ENCODE measurements at places on chromosomes 6 and 20.

DNA sequence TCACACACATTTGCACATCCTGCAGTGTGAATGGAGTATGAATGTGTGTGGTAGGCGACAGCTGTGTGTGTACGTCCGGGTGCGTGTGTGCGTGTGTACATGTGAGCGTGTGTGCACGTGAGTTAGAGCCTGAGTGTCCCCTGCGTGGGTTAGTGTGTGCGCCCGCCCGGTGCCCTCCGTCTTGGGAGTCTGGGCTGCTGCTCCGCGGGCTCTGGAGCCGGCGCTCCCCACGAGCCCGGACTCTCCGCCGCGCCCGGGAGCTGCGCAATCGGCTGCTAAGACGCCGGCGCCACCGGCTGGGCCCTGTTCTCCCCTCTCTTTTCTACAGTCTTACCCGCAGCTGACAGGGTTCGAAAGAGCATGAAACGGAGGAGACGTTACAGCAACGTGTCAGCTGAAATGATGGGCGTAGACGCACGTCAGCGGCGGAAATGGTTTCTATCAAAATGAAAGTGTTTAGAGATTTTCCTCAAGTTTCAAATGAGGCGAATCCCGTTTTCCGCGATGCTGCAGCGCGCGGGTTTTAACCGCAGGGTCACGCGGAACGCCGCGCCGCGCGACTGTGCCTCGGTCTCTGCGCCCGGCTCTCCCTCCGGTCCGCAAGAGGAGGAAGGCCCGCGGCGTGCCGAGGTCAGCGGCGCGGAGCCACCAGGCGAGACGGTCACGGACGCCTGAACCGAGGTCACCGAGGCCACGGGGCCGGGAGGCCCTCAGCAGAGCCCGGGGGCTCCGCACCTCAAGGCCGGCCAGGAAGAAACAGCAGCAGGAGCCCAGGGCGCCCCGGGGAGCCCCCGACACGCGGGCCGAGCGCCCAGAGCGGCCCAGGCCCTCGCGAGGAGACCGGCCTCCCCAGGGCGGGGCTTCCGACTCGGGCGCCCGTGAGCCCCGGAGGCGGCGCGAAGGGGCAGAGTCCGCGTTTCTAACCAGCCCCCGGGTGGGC lies 95.3 kb upstream of the BHLHE23 start:
- no peak for DNase-seq

- no peak for DNase-seq
Observed at GRCh38 chr6:138971601-138972000, 16.5 kb downstream of the REPS1 start.

DNA sequence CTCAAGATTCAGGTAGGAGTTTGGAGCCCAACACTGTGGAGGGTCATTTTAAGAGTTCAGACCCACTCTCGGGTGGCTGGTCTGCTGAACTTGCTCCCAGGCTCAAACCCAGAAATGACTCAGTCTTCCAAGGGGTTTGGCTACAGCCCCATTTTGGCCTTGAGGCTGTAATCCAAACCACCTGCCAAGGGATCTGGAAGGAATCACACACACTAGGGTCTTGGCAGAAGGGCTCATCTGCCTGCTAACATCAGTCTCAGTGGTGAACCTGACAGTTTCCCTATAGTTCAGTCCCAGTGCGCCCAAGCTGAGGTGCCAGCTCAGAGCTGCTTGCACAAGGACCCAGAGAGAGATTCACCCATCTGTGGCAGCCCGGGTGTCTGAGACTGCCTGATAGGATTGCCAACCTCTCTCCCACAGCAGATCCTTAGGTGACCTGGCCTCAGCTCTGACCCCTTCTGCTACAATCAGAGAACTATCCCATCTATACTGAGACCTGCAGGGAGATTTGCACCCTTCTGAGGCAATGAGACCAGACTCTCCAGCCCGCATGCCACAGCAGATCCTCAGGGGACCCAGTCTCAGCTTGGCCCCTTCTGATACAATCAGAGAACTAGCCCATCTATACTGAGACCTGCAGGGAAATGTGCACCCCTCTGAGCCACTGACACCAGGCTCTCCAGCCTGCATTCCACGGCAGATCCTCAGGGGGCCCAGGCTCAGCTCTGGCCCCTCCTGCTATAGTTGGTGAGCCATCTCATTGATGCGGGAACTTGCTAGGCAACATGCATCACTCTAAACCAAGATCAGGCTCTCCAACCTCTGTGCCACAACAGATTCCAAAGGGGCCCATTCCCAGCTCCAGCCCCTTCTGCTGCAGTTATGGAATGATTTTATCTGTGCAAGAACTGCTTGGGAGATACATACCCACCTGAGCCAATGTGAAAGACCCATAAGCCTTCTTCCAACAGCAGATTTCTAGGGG lies 48.2 kb downstream of the THBS2 start:
- no peak for DNase-seq

DNA sequence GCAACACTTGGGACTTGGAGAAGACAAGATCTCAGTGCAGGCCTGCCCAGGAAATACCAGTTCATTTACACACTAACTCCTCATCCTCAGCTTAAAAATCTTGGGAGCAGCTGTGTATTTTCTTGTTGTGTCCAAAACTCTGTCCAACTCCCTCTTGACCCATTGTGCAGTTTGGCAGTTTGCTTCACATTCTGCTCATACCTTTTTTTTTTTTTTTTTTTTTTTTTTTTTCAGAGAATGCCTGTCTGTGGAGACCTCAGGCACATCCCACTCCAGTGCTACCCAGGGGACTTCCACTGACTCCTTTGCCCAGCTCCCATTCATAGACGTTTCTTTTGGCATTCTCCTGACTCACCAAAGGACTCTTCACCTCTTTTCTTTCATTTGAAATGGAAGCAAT lies 265.8 kb upstream of the TCF21 start:
- no peak for DNase-seq

GRCh38 chr6:153392156-153392555 lies 261.1 kb upstream of the RGS17 start:
- DNase-seq = no peak

GRCh38 chr20:62793757-62794006 lies 2.6 kb upstream of the MRGBP start:
- no peak for DNase-seq

DNA sequence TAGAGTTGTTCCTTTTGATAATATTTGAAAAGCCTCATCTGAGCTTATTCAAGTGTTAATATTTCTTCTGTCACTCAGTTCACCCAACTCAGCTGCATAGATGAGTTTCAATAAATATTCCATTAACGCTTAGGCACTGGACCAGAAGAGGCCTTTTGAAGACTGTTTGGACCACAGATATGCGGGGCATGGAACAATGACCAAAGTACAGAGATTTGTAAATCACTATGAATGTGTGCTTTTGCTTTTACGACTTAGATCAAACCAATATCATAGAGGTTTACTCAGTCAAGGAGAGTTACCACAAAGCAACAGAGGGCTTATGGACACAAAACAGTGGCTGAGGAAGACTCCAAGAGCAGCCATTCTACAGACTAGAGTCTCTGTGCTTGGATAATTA lies 99.9 kb downstream of the RTN4IP1 start:
- DNase-seq = no peak

DNA sequence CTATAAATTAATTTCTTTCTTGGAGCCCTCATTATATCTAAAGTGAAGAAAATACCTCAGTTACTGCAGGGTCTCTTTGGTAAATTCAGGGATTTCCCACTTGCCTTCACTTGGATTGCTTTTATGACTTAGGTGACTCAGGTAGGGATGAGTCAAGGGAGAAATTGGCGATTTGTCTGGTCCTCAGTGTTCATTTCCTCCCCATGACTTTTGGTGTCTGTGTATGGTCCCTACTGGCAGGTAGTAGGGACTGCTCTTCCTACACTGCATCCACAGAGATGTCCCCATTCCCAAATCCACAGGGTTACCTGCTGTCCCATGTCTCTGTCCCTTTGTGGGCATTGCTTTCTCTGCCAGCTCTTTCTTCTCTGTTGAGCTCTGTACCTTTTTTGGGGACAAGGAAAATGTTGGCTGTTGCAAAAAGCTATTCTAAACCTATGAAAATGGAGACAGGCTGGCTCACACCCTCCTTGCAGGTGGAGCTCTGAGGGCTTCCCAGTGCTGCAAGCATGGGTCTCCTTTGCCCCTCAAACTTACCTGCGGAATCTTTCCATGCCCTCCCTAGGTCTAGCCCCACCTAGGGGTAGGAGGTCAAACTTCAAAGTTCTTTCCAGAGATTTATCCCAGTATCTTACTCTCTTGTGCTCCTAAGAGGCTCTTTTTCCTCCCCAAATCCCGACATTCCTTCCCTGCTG lies 211.9 kb downstream of the ZNF217 start:
- DNase-seq = no peak

DNA sequence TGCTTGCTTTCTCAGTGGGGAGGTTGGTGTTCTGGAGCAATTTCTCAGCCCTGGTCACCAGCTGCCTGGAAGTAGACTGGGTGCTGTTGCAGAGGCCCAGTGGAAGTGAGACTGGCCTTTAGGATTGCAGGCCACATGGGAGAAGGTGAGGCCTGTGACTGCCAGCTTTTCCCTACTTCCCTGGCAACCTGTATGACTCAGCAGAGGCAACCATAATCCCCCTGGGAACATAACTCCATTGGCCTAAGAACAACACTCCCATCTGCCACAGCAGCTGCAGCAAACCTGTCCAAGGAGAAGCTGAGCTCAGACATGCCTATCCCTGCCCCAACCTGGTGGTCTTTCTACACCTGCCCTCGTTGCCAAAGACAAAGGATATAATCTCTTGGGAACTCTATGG lies 473.5 kb upstream of the SPTLC3 start:
- no peak for DNase-seq

- DNase-seq = no peak
Observed at GRCh38 chr6:161917645-161918044, 643.8 kb upstream of the AGPAT4 start.

DNA sequence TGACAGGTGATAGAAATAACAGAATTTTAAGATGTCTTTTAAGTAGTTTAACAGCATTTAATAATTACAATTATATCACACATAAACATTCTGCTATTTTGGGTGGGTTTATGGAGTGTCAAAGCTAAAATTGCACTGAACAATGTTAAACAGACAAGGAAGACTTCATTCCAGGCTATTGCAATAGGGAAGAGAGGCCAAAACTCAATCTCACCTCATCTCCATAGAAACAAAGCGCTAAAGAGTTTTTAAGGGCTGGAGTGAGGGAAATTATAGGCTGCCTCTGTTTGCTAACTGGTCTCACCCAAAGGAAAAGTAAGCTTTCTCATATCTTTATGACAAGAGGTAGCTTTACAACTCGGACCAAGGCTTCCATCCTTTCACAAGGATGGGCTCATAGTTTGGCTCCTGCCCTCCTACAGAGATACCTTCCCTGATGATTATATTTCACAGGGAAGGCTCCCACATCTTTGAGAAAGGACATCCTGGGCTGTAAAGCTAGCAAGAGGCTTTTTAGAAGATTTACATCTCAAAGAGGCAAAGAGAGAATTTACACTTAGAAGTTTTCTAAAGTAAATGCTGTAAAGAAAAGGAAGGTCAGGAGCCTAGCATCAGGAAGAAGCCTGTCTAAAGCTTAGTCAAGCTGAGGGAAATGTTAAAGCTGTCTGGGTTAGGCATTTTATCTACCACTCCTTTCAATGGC lies 350.2 kb upstream of the IMPG1 start:
- DNase-seq = no peak

GRCh38 chr20:2845607-2846006 lies 5.1 kb downstream of the VPS16 start:
- no peak for DNase-seq

DNA sequence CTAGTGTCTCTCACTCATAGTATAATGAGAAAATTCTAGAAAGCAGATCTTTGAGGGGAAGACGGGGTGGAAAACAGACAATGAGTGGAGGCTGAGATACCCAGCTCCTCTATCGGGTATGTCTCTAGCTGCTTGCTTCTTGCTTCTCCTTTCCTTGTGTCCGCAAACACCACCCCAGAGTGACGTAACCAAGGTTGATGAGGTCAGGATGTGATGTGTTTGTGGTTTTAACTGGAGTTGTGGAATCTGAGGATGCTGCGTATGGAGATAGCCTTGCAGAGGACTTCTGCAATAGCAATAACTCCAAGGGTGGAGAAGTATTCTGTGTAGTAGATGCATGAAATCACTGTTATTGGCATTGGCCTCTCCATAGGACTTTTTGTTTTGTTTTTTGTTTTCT lies 132.7 kb upstream of the IFNGR1 start:
- no peak for DNase-seq

DNA sequence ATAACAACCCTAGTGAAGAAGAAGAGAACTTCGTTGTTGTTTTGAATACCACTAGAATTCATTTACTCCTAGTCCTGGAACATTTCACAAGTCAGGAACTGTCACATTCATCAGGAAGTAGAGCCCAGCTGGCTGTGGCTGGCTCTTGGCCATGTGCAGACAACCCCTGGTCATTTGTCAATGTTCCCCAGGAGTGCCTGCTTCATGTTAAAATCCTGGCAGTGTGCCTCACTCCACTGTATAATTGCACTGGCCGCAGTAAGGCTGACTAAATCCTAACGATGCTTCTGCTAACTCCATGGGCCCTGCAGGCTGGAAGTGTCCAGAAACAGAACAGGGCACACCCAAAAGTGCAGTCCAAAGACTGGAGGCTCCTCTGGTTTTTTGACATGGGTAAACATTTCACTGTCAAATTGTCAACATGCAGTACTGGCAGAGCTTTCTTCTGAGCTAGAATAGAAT lies 41.5 kb upstream of the ADGRF1 start:
- no peak for DNase-seq

DNA sequence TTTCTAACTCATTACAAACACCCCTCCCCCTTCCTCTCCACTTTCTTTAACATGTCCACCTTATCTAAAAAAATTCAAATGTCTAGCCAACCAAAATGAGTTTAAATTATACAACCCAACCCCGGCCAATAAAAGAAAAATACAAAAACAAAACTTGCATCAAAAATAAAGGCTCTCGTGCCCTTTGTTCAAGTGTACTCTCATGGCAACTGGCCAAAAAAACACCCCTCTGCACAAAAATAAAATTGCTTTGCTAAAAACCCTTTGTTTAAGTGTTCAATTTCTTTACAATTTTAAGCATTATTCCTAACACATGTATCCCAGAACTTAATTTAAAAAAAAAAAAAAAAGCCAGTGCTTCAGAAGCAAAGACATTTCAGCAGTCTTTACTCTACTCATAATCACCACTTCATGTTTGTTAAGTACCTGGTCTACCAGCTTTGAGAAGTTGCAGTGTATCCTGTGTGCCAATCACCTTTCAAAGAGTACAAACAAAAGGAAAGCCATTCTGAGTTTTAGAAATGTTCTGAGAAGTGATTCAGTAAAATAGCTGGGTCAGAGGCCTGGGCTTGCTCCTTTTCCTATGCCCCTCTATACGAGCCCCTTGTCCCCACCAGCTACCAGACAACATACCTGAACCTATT lies 87.5 kb downstream of the MDN1 start:
- no peak for DNase-seq

DNA sequence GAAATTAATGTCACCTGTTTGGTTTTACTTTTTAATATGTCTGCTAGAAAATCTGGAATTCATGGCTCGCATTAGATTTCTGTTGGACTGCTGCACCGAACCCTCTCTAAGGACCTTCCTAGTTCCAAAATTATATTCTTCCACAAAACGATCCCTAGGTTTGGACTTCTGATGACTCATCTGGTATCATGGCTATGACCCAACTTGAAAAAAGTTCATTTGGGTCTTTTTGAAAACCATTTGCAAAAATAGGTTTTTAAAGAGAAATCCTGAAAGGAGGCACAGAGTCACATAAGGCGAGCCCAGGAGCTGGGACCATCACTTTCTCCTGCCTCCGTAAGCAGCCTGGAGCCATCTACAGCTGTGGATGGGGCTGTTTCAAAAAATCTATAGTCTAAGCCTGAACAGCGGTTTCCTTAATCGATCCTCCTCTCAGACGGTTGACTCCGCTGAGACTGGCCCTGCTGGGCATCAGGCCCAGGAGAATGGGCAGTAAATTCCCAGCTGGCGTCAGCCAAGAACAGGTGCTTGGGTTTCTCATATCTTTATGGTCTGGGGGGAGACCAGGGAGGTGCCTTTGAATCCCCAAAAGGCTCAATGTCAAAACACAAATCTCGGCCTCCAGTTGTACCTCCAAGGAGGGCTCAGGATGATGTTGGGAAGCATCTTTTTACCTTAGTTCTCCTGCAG lies 44.6 kb downstream of the SLC24A3 start:
- no peak for DNase-seq

All from iPS DF 6.9 (cell line).